GM04504 (cell line): ENCODE measurements at places on chromosomes 5 and 9.

DNA sequence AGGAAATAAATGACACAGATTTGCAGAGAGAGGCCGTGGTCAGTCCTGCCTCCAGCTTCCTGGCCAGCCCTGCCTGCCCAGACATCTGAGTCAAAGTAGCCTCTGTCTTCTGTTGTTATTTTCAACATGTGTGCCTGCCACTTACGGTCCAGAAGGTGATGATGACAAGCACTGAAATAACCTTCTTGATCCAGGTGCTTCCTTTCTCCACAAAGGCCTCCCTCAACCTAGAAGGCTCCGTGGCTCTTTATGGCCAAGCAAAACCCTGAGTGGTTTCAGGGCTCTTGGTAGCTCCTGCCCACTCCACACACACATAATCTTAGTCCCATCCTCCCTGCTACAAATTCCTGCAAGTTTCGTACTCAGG, 34.1 kb upstream of the SLC6A19 start:
- no peak for DNase-seq

DNA sequence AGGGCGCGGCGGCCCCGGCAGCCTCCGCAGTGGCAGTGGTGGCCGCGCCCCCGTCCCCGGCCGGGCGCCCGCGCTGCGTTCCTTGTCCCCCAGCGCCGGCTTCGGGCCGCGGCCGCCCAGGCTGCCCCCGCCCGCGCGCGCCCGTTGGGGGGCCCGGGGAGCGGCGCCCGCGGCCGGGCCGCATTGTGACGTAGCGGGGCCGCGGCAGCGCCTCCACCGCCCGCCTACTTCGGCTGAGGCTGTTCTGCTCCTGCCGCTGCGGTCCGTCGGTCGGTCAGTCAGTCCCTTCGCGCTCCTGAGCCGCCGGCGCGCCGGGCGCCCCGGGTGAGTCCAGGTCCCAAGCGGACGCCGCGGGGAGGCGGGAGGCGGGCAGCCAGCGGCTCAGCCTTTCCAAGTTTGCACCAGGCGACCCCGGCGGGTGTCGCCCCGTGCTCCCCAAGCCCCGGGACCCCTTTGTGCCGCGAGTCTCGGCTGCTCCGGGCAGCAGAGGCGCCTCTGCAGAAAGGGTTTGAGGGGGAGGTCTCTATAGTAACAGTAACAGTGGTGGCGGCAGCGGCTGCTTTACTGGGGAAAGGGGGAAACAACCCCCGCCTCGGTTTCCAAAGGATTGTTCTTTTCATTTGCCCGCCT, at the start of gene SNCAIP:
SNCAIP (plus strand) TSS at position 277 of the 630 bp plus-strand sequence. CDS start 78,898 bp downstream, outside the sequence.
- DNase-seq, result no peak

DNA sequence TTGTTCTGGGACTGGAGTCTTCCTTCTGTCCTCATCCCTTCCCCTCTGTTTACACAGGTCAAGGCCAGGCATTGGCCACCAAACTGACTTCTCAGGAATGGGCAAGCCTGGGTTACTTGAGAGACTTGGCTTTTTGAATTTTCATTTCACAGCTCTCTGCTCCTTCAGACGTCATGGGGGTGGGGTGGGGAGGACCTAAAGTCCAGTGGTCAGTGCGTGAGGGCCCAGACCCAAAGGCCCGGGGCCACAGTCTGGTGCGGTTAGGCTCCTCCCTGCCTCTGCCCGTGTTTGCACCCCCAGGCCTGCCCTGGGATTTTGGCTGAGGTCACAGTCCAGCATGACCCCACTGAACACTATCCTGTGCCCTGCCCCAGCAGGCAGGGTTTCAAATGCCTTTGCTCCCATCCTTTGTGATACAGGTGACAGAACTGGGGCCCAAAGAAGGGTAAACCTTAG, 4.1 kb upstream of the CXXC5 start:
- DNase-seq, result no peak

DNA sequence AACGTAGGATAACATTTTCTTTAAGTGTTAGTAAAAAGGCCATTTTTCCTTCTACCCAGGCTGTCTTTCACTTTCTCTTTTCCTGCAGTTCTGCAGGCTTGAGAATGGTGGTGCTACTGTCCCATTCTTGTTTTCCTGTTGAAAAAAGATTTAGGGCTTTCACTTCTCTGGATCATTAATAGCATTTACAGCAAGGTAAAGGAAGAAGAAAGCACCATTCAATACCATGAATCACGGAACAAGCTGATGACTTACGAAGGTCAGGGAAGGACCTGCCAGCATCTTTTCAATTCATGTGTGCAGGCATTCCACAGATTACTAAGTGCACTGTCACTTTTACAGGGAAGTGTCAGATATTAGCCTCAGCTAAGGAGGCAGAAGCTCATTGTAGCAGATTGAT, 292.8 kb downstream of the YTHDC2 start:
- DNase-seq, result peak; percentile 3

- peak; percentile 47 for DNase-seq
Measured at GRCh38 chr5:148998174-148998797, 64.6 kb downstream of the SH3TC2 start.

DNA sequence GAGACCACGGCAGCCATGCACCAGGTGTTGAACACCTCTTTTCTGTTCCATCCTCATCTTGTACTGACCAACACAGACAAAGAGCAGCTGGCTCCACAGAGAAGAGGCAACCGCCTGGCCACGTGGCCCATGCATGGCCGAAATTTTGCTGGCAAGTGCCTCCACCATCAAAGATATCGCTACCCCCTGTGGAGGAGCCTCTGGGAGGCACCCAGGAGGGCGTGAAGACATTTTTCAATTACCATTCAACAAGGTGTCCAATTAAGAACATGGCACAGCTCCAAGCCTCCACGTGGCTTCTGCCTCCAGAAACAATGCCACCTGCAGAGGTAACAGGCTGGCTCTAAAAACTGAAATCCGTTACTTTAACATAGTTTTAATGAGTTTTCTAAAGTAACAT, 54.4 kb upstream of the CKS2 start:
- DNase-seq, result no peak

DNA sequence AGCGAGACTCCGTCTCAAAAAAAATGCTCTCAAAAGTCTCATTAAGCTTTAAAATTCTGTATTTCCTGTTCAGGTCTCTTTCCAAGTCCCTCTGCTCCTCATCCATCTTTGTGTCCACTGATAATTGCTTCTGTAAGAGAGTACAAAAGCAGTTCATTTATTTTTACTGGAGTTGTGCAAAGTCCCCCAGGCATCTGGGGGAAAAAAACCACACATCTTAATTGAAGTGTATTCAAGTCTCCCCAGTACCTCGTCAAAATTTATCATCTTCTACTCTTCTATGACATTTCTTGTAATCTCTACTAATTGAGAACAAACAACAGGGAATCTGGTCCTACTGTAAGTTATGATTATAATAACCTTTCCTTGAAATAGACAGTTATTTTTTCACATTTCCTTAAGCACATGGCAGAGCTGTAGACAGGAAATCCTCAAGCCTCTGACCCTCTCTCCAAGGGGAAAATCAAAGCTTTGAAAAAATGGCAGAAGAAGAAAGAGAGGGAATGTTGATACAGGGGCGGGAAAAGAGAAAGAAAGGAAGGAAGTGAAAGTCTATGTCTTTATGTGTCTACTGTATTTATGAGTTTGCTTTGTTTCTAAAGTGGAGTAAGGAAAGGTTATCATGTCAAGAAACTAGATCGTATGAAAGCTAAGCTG, 51.5 kb downstream of the RAI14 start:
- no peak for DNase-seq

- no peak for DNase-seq
Measured at GRCh38 chr5:139486201-139486600, 3.6 kb upstream of the STING1 start.

DNA sequence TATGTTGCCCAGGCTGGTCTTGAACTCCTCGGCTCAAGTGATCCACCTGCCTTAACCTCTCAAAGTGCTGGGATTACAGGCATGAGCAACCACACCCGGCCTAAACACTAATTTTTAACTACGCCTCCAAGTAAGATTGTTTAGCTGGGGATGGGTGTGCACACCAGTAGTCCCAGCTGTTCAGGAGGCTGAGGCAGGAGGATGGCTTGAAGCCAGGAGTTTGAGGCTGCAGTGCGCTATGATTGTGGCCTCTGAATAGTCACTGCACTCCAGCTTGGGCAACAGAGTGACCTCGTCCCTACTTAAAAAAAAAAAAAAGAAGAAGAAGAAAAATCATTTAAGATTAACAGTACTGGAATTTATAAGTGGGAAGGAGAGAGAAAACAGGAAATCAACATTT, 90.8 kb upstream of the NR5A1 start:
- DNase-seq, result no peak

GRCh38 chr5:126143622-126144021, 279.6 kb upstream of the GRAMD2B start:
- DNase-seq, result no peak
